ENCODE measurements at places on chromosomes 6 and 20.
A peak's percentile ranks its signal among the peaks of the same experiment; 100 is the strongest.

DNA sequence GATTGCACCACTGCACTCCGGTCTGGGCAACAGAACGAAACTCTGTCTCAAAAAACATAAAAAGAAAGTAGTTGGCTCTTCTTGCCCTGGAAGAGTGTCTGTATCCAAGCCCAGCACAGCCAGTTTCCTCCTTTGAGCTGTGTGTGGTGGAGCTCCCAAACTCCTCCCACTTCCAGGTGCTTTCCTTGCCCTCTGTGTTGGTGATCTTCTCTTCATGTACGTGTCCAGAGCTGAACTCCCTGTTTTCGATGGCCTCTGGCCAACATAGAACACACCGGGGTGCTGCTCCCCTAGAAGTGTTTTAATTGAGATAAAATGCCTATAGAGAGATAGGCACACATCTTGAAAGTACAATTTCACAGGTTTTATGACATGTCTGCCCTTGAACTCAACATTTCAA is 16.7 kb upstream of the SGK2 start:
- DNase-seq, result peak; percentile 65

GRCh38 chr20:62186887-62187866 is 4.3 kb downstream of the MTG2 start:
- DNase-seq, result no peak

DNA sequence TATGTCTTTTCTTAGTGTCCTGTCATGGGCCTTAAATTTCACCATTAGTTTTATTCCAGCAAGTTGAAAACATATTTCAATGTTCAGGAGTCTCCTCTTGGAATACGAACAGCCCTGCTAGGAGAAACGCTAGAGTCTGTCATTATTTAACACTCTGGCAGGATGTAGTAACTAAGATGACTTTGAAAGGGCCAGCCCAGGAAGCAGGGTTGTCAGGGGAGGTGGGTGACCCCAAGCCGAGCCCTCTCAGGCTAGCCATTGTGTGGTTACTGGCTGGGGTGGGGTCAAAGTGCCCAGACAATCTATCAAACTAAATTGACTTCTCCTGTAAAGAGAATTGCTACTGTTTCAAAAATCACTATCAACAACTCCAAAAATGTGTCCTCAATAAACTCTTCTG is 67.8 kb downstream of the LY86 start:
- no peak for DNase-seq

DNA sequence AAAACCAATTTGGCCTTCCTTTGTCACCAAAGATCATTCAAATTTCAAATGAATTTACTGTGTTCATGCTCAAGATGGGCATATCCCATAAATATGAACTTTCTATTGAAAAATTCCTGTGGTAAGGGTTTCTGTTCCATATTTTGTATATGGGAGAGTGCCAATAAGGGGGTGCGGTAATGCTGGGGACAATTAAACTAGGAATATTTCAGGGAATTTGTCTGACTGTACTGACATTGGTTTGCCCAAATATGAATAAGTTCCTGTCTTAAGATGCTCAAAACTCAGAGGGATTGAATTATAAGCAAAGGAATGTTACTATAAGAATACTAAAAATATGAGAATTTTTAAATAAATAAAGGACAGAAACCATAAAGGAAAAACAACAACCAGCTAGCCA is 553.0 kb upstream of the MARCKS start:
- no peak for DNase-seq

- DNase-seq, result no peak
Observed at GRCh38 chr6:30169658-30170614, 6.6 kb downstream of the TRIM15 start.

GRCh38 chr6:54098450-54099044 is 12.7 kb upstream of the MLIP start:
- no peak for DNase-seq
